Kasumi-1 (cell line): ENCODE measurements at places on chromosomes 13 and 19.
A peak's percentile ranks its signal among the peaks of the same experiment; 100 is the strongest.

GRCh38 chr13:25059958-25060357 is 36.0 kb upstream of the PABPC3 start:
- no peak for DNase-seq

- DNase-seq, result peak; percentile 74
Measured at GRCh38 chr19:49157445-49158224, at the start of gene TRPM4. TSS of gene TRPM4 (plus strand) at chr19:49157792. CDS start at chr19:49157867, 75 bp downstream.

- no peak for DNase-seq
Measured at GRCh38 chr19:38190061-38190460, 34.0 kb downstream of the DPF1 start.

DNA sequence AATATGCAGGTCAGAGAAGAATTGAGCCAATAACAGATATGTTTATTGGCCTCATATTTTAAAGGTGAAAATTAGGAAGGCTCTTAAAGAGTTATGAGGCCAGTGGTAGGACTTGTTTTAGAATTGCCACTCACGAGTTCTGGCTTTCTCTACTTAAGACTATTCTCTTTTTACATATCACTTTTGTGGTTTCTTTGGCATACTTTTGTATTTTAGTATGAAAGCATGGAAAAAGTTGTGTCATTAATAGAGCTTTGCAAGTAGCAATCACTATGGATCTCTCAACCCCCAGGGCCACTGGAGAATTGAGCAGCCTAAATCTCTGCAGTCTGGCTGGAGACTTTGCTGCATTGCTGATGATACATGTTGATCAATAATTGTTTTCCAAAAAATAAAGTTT is 64.6 kb upstream of the SOX21 start:
- no peak for DNase-seq

- DNase-seq, result no peak
Measured at GRCh38 chr13:39765801-39766463, 110.5 kb downstream of the COG6 start.

GRCh38 chr19:13150931-13151604 is 857 bp downstream of the IER2 start:
- DNase-seq, result no peak

DNA sequence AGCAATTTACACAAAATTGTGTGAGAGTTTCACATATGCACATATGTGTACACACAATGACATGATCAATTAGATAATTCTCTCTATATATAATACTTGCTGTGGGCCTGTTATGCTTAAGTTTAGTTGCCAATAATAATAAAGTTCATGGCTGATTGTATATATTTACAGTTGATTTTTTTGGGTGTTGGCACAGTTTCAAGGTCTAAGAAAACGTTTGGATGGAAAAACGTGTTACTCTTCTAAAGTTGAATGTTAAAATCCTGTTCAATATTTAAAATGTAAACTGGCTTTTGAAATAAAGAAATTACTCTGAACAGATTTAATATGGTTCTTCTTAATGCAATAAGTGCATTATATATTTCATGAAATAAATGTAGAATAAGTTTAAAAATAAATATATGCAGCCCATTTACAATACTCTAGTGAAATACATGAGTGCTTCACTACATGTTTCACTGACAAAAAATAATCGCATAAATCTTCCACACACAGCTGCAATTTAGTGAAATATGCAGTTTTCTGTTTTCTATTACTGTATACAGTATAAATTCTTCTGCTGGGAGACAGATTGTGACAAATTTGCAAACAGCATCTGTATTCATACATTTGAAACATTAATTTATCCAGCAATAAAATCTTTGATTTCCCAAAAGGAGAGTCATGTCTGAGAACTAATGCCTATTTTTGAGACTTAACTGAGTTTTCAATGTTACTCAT is 586.9 kb upstream of the KLHL1 start:
- no peak for DNase-seq

- no peak for DNase-seq
Measured at GRCh38 chr13:113145496-113145895, 13.0 kb upstream of the PROZ start.

DNA sequence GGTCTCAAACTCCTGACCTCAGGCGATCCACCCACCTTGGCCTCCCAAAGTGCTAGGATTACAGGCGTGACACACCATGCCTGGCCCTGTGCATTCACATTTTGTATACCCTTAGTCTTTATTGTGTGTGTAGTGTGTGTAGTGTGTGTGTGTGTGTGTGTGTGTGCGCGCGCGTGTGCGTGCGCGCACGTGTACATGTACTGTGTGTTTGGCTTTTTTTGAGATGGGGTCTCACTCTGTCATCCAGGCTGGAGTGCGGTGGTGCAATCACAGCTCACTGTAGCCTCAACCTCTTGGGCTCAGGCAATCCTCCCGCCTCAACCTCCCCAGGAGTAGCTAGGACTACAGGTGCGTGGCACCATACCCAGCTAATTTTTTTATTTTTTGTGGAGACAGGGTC is 22.1 kb downstream of the ITM2B start:
- no peak for DNase-seq
